ENCODE measurements at places on chromosomes 1 and 21.

- DNase-seq, result no peak
Observed at GRCh38 chr1:67639361-67639760, 45.6 kb upstream of the GADD45A start.

DNA sequence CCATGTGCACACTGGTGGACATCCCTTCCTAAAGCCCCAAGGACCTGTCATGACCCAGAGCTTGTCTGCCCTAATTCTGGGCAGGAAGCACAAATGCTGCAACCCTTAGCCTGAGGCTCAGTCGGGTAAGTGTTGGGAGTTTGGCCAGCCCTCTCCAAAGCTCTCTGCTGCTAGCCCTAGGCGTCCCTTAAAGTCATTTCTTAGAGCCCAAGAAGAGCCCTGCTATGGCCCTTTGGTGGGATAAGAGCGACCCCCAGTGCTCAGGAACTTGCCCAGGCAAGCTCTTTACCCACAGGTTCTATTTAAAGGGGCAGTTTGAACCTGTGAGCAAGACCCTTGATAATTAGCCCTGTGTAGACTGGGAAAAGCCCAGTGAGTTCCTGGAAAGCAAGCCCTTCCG is 356.8 kb downstream of the RRAGC start:
- DNase-seq, result peak; percentile 75

- DNase-seq, result peak; percentile 83
Observed at GRCh38 chr1:41394959-41395956, 34.0 kb downstream of the FOXO6 start.

GRCh38 chr1:96524100-96524499 is 197.5 kb upstream of the PTBP2 start:
- DNase-seq, result no peak

DNA sequence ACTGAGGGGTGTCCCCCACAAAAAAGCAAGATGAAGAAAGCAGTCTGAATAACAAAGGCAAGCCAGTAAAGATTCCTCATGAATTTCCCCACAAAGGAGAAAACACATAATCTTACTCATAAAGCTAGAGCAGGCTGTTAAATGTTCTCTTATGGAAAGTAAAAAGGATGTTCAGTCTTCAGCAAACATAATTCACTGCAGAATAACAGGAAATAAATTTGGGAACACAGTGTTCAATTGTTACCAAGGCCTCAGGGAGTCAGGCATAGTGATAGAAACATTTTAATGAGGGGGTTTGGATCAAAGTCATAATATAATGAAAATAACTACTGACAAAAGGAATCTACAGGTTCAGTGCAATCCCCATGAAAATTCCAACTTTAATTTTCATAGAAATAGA is 297.6 kb downstream of the DPYD start:
- no peak for DNase-seq
